ENCODE measurements at places on chromosomes 7 and 10. TPM values are rescaled to one million over a fixed set of nuclear protein-coding genes. Genes with fewer than 3 reads are reported as not detected.

DGKB gene
- not detected for total RNA-seq

LAMTOR4 gene
- 137 TPM for total RNA-seq

TBX20 gene
- total RNA-seq: 1.6 TPM

LIPN gene
- total RNA-seq: not detected

TMEM236 gene
- 0.05 TPM for total RNA-seq

SLC13A1 gene
- not detected for total RNA-seq

PON1 gene
- total RNA-seq: 0.79 TPM

SLC16A12 gene
- total RNA-seq: 1.5 TPM

FRAT1 gene
- total RNA-seq: 1.9 TPM

ATOH7 gene
- 0.21 TPM for total RNA-seq

ADIRF gene
- total RNA-seq: not detected

PTPN20 gene
- total RNA-seq: 3.7 TPM

PALD1 gene
- 6.7 TPM for total RNA-seq

RSPH10B2 gene
- not detected for total RNA-seq

PRSS2 gene
- not detected for total RNA-seq

OSBPL3 gene
- total RNA-seq: 11.5 TPM

CFAP58 gene
- 0.27 TPM for total RNA-seq

TRIM74 gene
- 0.39 TPM for total RNA-seq

CFTR gene
- not detected for total RNA-seq

CRYGN gene
- total RNA-seq: not detected

NACAD gene
- total RNA-seq: 0.46 TPM

HOXA7 gene
- total RNA-seq: 4.8 TPM

ASL gene
- total RNA-seq: 22.9 TPM

SVOPL gene
- not detected for total RNA-seq
